ENCODE measurements at places on chromosomes 5 and 9.

DNA sequence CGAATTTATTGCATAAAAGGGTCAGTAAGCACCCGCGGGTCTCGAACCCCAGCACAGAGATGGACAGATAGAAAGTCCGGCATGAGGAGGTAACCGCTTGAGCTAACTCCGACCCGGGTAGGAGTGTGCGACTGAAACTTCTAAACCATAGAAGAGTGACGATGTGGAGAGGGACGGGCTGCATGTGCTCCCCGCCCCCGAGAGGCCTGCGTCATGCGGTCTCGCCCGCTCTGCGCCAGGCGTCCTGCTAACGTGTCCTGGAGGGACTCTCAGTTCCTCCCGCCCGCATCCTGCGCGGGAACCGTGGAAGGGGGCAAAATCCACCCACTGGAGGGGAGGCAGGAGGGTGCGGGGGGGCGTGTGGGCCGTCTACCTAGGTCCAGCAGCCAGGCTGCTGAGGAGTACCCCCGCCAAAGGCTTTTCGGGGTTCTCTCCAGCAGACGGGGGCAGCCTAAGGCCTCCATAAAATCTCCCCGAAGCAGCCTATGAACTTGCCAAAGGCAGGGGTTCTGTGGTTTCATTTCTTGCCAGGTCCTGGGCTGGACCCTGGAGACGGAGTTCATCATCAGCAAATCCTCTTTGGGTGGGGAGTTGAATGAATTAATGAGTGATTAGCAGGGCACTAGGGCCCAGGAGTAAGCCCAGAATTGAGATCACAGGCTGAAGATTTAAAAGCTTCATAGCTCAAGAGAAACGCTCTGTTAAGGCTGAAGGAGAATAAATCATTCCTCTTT, 51.9 kb downstream of the TGFBI start:
- no peak for DNase-seq

- DNase-seq, result no peak
Measured at GRCh38 chr5:124823380-124823779, 76.9 kb upstream of the ZNF608 start.

GRCh38 chr9:99114049-99114440, 9.1 kb downstream of the TGFBR1 start:
- no peak for DNase-seq

DNA sequence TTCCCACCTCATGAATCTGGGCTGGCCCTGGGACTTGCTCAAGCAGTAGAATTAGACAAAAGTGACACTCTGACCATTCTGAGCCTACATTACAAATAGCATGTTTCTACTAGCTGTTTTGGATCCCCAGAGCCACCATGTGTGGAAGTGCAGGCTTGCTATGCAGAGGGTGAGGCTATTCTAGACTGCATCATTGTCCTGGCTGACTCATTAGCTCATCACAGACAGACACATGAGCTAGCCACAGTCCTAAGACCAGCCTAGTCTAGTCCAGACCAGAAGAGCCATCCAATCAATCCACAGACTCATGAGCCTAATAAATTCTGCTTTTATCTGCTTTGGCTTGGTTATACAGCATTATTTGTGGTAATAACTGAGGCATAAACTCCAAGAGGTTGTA, 351.9 kb downstream of the PRELID2 start:
- no peak for DNase-seq

DNA sequence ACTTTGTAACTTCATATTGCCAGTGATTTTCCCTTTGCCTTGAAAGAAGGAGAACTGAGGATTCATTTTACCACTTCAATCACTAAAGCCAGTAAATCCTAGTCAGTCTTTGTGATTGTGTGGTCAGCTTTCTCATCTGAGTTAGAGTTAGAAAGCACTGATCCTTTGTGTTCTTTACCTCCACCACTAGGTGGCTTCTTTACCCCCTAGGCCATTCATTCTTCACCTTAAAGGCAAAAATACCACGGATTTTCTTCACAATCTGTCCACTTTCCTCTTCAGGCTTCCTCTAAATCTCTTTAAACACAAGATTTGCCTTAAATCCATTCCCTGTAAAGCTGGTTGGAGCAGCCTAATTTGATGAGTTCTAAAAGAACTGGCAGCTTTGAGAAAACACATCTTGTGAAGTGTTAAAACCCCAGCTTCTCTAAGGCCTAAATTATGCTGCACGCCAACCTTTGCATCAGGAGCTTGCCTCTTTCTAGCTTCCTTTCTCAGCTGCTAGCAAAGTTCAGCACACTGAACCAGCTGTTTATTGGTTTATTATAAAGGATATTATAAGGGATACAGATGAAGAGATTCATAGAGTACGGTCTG, 20.4 kb downstream of the BDP1 start:
- DNase-seq, result no peak
